Fibroblast of skin of abdomen (primary cell): ENCODE measurements at places on chromosomes 5 and 9.

DNA sequence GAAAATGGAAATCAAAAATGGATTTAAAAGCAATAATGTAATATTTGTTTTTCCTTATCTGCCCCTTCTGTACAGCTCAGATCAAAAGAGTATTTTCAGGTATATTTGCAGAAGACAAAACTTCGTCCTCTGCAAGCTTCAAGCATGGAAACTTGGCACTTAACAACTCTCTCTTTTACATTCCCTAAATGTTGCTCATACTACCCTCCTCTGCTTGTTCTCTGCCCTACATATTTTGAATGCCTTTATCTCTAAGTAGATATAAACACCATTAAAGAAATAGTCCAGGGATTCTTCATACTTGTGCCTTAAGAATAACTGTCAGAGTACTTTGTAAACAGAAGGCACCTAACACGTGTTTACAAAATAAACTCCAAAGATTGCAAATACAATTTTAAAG, 19.2 kb upstream of the SMC2 start:
- peak; percentile 55 for DNase-seq

DNA sequence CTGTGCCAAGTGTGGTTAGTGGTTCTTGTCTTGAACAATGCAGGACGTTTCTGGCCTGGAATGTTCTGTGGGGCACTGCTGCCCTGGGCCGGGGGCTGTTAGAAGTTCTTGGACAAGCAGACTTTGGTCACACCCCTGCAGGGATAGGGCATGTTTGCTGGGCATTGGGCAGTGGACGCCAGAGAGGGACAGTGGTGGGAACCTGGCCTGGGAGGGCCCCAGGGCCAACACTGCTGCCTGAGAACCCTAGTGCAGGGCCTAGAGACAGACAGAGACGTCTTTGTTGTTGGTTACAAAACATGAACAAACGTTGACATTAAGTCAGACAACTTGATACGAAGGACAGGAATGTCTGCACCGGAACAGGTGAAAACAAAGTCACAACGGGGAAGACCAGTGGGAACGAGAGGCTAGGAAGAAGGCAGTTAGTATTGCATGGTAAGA, 57.0 kb downstream of the WNK2 start:
- no peak for DNase-seq

DNA sequence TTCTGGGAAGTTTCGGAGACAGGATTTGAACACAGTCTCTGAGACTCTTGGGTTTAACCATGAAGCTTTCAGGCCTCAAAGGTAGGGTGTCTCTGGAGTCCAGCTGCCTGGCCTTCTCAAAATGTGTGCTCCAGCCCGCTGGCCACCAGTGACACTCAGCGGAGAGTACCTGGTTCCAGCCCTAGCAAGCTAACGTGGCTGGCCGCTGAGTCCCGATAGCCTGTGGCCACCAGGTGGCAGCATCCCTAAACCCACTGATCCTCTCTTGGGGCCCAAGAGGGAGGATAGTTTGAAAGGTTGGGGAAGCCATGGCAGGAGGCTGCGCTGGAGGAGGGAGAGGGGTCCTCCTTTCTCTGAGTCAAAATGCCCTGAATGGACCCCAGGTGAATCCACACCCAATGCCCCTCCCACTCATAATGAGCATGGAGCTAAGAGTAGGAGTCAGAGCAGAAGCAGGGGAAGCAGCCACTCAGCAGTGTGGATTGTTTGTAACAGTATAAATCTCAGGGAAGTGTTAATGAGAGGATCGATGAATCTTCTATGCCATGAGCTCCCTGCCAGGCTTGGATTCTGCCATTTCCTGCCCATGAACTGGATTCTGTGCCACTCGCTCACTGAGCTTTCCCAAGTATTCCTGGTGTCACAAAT, 5.4 kb upstream of the TIFAB start:
- DNase-seq: peak; percentile 38

GRCh38 chr9:110752766-110753165, 84.2 kb downstream of the MUSK start:
- DNase-seq: peak; percentile 93

DNA sequence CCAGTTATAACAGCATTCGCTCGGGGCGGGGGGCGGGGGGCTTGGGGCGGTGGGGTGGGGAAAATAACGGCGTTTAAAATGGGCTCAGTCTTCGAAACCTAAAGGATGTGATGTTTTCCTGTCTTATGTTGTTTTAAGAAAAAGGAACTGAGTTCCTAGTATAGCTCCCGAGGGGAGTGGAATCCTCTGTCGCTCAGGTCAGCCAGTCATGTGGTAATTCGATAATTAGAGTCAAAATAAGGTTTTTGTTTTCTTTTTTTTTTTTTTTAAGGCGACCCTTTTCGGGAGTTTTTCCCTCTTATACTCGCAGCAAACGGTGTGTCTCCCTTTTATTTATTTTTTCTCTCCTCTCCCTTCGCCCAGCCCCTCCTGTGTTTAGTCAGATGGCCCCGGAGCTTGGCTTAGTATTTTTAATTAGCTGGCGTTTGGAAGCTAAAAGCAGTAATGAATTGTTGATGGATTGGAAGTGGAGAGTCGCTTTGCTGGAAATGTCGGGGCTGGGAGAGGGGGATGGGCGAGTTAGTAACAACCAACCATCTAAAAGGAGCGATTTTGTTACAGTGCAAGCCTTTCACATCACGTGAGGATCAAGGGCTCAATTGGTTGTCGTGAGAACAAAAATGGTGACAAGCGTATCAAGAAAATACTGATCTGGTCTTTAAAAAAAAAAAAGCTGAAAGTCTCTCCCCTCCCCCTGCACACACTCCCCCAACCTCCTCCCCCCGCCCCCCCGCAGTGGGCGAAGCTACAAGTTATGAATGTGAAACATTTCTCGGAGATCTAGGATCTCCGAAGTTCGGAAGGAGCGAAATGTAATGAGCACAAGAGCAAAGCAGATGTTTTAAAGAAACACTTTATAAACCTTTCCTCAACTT, 714 bp upstream of the ZNF608 start:
- peak; percentile 91 for DNase-seq

DNA sequence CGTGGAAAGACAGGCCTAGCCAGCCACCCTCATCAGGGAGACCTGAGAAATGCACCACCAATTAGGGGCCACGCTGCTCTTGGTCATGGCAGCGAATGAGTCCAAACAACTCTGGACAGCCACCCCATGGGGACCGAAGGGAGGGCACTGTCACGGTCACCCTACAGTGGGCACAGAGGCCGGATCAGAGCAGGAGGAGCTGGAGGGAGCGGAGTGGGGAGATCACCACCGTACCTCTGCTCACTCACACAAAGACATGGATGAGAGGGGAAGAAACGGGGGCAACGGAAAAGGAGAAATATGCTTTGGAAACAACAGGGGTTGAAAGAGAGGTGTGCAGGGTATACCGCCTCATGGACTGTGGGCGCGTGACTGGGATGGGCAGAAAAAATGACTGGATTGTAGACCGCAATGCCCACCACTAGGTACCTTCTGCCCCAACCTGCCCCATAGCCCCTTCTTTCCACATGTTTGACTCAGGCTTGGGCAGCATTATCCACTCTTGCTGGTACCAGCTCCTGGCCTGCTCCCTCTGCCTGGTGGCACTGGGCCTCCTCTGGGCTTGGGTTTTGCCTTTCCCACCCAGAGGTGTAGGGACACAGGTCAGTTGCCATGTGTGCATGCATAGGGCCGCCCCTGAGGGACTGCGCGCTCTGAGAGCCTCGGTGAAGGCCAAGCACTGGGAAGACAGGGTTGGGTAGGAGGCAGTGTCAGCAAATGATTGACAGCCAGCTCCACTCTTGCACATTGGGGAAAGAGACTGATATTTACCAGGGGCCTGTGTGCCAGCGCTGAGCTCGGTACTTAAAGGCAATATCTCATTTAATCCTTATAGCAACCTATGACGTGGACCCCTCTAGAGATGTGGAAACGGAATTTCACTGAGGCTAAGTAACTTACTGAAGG, 76.6 kb downstream of the CRB2 start:
- no peak for DNase-seq

DNA sequence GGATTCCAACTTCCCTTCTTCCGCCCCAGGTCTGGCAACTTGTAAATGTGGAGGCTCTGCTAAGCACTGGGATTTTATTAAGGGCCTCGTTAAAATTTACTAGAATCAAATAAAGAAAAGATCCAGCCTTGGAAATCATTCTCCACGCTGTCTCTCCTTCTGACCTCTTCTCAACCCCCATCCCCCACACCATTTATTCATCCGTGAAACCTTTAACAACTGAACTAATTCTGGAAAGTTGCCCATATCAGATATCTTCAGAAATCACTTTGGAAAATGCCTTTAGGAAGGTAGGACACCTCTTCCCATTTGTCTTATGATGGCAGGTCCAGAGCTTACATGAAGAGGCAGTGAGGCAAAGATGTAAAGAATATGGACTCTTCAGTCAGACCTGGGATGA, 288.5 kb downstream of the SLIT3 start:
- no peak for DNase-seq

DNA sequence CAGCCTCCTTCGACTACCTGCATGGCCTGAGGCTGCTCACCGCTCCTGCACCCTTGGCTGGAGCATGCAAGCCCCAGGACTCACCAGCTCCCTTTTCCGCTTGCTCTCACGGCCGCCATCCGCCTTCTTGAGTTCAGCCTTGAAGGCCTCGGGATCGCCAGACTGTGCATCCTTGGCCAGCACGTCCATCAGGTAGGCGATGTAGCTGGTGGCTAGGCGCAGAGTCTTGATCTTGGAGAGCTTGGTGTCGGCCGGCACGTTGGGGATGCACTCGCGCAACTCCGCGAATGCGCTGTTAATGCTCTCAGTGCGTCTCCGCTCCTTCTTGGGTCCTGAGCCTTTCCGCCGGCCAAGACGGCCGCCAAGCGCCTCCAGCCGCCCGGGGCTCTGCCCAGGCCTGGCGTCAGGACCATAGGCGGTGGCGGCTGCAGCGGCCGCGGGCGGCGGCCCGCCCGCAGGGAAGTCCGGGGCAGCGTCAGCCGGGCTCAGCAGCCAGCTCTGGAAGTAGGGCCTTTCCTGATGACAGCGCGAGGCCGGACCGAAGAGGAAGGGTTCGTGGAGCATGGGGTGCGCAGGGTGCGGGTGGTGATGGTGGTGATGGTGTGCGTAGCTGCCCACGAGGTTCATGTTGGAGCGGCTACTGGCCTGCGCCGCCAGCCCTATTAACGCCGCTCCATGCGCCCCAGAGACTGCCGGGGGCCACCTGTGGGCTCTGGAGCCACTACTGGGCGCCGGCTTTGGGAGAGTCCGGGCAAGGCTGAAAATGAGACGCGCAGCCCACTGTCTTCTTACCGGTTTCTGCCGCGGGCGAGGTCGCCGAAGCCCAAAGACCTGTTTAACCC, 424 bp downstream of the HAND1 start:
- no peak for DNase-seq

DNA sequence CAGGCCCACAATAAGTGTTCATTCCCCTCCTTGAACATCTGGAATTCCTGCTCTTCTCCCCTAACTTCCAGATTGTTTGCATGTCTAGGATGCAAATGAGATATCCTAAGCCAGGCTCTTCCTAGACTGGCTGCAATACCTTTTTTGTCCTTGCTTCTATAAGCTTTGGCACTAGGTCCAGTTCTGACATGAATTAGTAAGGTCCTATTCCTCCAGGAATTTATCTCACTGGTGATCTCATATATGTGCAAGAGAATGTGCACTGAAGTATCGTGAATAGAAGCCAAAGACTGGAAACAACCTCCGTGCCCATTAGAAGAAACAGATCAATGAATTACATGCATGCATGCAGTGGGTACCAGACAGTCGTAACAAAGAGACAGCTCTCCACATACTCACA, 25.2 kb downstream of the DUSP1 start:
- DNase-seq: peak; percentile 45

GRCh38 chr5:181107699-181108098, 23.3 kb downstream of the OR2V1 start:
- no peak for DNase-seq

- no peak for DNase-seq
Measured at GRCh38 chr5:85225388-85225787, 840.7 kb upstream of the EDIL3 start.

DNA sequence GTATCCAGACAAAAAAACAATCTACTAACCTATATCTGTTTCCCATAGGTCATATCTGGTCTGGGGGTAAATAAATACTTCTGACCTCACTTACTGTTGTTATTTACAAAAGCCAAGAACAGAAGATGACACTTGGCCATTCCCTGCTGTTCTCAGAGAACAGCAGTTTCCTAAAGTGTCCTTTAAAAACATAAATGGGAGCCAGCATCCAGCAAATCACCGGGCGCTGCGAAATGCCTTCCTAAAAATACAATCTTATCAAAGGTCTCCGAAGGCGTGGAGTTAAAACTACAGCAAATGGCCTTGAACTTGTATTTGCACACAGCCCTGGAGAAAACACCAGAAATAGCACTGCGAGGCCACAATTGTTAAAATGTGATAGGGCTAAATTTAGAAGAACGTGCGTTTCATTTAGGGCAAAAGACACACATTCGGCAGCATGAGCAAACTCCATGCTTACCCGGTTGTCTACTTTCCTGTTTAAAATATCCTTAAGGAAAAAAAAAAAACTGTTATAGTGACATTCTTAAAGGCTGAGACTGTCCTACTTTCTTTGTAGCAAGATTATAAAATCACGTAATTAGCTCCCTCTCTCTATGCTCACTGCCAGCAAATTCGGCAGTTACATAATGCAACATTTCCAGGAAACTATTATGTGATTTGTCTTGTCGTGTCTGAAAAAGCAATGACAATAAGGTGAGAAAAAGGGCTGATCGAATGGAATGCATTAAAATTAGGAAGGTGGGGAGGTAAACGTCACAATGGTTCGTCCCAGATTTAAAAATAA, 1.5 kb downstream of the NFIL3 start:
- peak; percentile 35 for DNase-seq

GRCh38 chr9:133597316-133597957, 11.8 kb downstream of the FAM163B start:
- no peak for DNase-seq

DNA sequence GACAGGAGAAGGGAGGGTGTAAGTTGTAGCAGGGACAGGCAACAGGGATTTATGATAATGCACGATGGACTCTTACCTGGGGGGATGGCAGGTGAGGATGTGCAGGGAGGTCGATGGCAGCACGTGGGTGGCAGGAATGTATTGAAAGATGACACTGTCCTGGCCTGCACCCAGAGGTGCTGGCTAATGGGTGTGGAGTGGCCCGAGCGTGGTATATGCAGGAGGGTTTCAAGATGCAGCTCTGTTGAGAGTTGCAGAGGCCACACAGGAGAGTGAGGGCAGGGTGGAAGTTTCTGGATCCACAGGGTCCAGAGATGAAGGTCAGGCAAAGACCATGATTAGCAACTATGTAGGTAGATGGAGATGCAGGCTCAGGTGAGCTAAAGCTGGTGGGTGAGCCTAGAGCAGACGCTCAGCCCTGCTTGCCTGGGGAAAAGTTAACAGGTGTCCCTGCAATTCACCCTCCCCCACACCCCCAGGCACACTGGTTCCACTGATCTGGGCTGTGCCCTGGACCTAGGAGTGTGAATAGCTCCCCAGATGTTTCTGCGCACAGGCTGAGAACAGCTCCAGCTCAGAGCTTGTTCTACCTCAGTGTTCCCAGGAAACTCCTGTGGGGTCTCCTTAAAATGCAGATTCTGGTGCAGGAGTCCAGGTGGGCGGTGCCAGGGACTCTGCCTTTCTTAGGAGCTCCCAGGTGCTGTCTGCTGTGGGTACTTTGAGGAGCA, 21.5 kb upstream of the S1PR3 start:
- no peak for DNase-seq

DNA sequence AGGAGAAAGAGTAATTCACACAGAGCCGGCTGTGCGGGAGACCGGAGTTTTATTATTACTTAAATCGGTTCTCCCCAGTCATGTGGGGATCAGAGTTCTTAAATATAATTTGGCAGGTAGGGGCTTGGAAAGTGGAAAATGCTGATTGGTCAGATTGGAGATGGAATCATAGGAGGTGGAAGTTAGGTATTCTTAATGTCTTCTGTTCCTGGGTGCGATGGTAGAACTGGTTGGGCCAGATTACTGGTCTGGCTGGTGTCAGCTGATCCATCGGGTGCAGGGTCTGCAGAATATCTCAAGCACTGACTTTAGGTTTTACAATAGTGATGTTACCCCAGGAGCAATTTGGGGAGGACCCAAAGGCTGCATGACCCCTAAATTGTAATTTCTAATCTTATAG, 4.6 kb upstream of the CERCAM start:
- no peak for DNase-seq
